ENCODE measurements at places on chromosomes 1 and 21.

- DNase-seq = no peak
Measured at GRCh38 chr1:43199093-43199726, 27.1 kb downstream of the CFAP57 start.

GRCh38 chr1:60895701-60896100 is 186.7 kb upstream of the NFIA start:
- no peak for DNase-seq

DNA sequence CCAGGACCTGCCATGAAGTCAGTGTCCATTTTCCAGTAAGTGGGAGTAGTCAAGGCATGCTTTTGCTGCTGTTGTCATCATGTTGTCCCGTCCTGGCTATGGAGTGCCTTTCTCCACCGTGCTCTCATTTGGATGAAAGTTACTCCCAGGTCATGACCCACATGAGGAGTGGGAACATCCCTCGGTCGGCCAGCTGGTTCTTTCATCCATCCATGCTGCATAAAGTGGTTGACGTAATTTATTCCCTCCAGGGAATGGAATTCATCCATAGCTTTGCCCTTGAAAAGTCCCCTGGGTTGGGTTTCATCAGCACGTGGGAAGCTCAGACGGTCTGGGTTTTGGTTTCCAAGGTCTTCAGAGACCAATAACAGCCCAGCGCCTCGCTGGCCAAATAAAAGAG is 11.6 kb downstream of the PLA2G2A start:
- no peak for DNase-seq

DNA sequence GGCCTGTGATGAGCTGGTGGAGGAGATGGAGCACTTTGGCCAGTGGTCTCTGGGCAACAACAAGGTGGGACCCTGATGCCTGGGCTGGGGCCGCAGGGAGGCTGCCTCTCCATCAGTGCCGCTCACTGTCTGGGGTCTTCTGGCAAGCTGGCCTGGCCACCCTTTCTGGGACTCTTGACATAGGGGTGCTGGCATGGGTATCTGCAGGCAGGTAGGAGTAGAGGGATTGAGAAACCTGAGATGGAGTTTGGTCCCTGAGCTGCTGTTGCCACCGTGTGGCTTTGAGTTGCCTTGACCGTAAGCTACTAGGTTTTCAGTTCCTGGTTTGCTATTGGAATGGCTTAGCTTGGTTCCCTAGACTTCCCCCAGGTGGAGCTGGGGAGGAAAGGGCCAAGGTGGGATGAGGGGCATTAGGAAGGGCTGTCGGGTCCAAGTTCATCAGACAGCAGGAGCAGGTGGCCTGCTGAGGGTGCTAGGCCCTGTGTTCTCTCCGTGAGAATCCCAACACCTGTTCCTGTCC is 13.2 kb upstream of the MFN2 start:
- DNase-seq = peak; percentile 44

DNA sequence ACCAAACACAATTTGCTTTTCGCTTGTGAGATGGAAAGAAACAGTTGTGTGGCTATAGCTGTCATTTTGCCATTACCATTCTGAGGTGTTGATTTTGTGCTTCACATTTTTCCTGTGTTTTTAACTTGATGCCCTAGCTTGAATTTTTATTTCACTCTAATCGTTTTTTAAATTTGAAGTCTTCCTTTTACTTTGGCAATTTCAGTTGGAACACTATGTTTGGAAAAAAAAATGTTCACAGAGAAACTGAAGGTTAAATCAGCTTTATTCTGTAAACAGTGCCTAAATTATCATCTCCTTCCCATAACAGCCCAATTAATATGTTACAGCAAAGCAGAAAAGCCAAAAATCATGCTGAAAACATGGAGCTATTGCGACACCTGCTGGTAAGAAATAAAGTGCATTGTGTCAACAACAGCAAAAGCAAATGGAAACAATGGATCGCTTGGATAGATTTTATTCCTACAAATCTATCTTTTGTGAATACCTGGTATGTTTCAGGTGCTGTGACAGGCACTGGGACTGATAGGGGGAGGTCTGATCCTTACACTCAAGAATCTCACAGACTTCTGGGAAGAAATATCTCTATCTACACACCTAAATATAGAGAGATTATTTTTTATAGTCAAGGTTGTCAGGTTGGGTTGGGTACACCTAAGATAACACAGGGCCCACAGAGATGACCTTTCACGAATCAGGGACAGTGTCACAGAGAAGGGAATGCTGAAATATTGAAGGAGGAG is 16.2 kb upstream of the ERICH3 start:
- DNase-seq = no peak

- no peak for DNase-seq
Measured at GRCh38 chr1:15083578-15083977, 70.0 kb upstream of the TMEM51 start.

GRCh38 chr1:34796990-34797389 is 4.2 kb downstream of the GJA4 start:
- DNase-seq = peak; percentile 35

DNA sequence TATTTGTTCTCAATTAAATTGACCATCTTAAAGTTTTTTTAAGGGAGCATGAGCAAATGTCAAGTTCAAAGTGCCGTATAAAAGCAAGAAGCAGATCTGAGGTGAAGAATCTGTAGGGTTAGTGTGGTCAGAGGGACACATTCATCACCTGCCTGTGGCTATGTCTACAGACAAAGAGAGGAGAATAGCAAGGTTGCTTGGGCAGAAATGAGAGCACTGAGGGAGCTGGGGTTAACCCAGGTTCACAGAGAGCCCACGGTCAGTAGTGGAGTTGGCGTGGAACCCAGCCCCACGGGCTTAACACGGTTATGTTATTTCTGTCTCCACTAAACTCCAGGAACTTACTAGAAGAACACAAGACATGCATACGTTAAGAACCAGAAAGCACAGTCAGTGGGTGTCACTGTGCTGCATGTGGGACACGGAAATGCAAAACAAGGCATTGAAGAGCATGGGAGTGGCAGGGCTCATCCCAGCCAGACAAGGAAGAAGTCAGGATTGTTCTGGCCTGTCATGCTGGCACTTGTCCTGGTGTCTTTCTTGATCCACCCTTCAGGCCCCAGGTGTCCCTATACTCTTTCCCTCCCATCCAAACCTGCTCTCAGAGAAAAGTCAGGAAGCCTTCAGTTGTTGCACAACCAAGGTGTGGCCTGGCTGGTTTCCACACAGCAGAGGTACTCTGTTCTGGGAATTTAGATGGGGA is 95.5 kb upstream of the IVNS1ABP start:
- no peak for DNase-seq

DNA sequence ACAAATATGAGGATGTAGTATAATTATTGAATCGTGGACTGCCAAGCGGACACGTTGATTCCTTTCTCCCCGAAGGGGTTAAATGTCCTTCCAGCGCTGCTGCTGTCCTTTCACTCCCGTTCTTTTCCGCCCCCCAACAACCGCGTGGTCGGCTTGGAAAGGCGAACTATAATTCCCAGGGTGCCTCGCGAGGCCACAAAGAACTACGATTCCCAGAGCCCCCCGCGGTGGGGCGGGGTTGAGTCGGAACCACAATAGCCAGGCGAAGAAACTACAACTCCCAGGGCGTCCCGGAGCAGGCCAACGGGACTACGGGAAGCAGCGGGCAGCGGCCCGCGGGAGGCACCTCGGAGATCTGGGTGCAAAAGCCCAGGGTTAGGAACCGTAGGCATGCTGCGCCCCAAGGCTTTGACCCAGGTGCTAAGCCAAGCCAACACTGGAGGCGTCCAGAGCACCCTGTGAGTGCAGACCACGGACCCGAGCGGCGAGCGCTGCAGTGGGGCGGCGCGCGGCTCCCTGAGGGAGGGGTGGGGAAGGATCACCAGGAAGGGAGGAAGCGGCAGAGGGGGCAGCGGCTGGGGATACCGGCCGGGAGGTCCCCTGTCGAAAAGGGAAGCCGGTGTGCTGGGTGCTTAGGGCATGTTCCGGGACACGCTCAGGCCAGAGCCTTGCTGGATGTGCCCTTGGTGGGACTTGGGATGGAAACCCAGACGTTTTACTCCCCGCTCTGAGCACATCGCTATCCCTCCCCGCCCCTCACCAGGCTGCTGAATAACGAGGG is at the start of gene LAMTOR2:
Gene LAMTOR2 (plus strand): TSS at position 283 of the 781 bp plus-strand sequence. CDS start 108 bp downstream, at position 391.
- DNase-seq = peak; percentile 94

- no peak for DNase-seq
Measured at GRCh38 chr1:11693917-11694316, 2.4 kb downstream of the DRAXIN start.

DNA sequence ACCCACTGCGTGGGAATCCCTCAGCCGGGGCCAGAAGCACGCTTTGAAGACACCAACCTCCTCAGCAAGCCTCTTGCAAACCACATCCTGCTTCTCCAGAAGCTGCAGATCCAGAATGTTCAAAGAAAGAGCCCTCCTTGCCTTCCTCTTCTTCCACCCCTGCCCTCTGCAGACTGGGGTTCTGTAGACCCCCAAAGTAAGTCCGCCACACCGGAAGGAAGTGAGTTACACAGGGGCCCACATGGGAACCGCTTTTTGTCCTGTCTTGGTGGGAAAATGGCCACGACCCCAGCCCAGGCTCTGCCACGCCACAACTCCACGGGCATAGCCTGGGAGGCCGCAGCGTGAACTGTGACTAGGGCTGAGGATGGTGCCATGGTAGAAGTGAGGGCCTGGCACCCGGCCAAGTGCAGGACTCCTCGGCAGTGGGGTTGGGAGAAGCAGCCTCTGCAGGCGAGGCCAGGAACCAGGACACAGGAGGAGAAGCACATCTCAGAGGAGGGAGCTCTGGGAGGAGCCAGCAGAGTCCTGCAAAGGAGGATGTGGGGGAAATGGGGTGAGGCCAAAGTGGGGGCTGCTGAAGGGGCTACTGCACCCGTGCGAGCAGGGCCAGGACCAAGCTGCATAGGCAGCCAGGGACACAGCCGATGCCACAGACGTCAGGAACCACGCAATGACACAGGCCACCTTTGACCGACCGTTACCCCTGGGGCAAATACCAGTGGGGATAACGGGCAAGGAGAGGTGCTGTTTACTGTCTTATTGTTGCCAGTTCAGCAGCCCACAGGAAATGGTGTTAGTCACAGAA is 30.9 kb downstream of the PDE9A start:
- DNase-seq = no peak

DNA sequence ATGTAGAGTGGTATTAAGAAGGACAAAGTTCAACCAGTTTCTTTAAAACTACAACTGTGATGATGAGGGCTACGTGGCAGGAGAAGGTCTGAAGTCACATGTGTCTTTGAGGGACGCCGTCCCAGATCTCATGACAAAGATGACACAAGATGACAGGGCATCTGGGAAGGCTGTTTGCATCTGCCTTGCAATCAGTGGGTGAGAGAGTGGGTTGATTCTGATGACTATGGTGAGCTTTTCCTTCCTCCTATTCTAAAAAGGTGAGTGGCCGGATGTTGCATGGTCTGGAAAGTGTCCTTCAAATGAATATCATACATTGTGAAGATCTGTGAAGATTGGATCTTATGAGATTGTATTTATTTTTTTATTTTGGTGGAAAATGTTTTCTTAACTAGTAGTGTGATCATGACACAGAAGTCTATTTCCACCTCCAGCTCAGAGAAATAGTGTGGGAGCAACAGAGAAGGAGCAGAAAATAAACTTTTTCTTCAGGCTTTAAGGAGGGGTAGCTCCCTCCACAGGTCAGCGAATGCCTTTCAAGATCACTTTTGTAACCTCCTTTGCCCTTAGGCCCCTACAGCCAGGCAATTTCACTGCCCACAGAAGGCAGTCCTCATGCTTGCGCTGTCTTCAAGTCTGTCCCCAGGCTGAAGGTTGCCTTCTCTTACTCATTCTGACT is 76.0 kb upstream of the ATF3 start:
- DNase-seq = no peak

DNA sequence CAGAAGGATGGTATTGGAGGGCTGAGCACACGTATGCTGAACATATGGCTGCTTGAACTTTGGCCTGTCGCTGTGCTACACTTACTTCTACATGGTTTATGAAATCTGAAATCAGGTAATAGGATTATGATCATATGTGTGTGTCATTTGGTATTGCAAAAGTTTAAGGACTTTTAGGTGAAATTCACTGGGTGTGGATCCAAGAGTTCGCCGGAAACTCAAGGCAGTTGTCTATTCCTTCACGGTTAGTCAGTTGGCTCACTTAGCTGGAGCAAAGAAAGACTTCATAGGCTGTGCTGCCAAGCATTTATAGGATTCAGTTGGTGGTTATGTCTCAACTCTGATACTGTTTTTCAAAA is 927 bp downstream of the UAP1 start:
- no peak for DNase-seq

GRCh38 chr1:169059421-169059820 is 47.1 kb upstream of the ATP1B1 start:
- DNase-seq = no peak

- no peak for DNase-seq
Measured at GRCh38 chr1:155850345-155850744, 6.7 kb downstream of the GON4L start.

DNA sequence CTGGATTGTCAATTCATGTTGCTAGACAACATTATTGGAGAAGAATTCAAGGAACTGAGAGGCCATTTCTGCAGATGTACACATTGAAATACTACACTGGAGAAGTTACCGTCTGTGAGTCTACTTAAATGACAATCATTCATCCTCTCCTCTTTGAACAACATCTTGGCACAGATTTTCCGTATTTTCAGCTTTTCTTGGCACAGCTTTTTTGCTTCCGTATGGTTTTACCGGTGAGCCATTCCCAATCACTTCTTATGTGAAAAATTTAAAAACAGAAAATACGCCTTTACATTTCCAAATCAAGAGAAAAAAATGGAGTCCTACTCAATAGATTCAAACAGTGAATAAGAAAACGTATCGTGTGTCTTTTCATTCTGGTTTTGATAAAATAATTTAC is 1493.7 kb downstream of the AMY1C start:
- no peak for DNase-seq

- no peak for DNase-seq
Measured at GRCh38 chr1:53135735-53136114, 6.7 kb downstream of the SLC1A7 start.

- DNase-seq = peak; percentile 85
Measured at GRCh38 chr1:23634840-23635651, 56.6 kb upstream of the RPL11 start.

DNA sequence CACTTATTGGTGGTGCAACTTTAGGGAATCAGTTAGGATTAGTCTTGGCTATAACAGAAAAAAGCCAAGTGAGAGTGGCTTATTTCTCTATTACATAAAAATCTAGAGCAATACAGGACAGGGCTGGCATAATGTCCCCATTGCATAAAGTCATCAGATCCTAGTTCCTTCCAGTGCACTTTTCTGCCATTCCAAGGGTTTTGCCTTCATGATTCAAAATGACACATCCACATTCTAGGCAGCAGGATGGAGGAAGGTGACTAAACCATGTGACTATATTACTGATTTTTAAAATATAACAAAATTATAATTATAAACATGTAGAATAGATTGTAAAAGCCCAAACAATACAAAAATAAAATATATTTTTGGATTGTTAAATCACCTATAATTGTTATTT is 18.8 kb downstream of the JUN start:
- no peak for DNase-seq

DNA sequence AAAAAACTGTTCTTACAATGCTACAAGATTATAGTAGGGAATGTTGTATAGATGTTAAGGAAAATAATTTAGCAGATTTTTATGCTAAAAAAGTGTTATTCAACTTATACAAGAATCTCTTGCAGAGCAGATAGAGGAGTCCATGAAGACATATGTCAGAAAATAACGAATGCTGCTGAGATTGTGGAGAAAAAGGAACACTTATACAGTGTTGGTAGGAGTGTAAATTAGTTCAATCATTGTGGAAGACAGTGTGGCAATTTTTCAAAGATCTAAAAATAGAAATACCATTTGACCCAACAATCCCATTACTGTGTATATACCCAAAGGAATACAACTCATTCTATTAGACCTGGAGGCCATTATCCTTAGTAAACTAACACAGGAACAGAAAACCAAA is 286.2 kb upstream of the OLFM3 start:
- DNase-seq = no peak

- no peak for DNase-seq
Measured at GRCh38 chr1:110235834-110236682, 25.9 kb downstream of the KCNC4 start.

GRCh38 chr1:184648160-184648855 is 106.3 kb downstream of the EDEM3 start:
- DNase-seq = no peak

Data from germinal center (tissue), 1 donor.